Uterus (tissue), 4 donors: ENCODE measurements at places on chromosomes 1 and 21. TPM values are rescaled to one million over a fixed set of nuclear protein-coding genes. Genes with fewer than 3 reads are reported as not detected.

GRCh38 chr1:246226041-246226440 is 281.0 kb downstream of the SMYD3 start:
- no peak overlapping the region for H3K27ac ChIP-seq
- H3K4me1 ChIP-seq = no peaks in the 10 kb centered on the region
- DNase-seq = no peak

GRCh38 chr1:71372496-71372895 is 291.7 kb upstream of the ZRANB2 start:
- no peaks in the 10 kb centered on the region for H3K4me1 ChIP-seq
- H3K36me3 ChIP-seq = no peaks in the 10 kb centered on the region
- no peak for DNase-seq
- no peaks in the 10 kb centered on the region for H3K27me3 ChIP-seq
- H3K4me3 ChIP-seq = no peak overlapping the region

The MATN1 gene
- total RNA-seq = not detected

DNA sequence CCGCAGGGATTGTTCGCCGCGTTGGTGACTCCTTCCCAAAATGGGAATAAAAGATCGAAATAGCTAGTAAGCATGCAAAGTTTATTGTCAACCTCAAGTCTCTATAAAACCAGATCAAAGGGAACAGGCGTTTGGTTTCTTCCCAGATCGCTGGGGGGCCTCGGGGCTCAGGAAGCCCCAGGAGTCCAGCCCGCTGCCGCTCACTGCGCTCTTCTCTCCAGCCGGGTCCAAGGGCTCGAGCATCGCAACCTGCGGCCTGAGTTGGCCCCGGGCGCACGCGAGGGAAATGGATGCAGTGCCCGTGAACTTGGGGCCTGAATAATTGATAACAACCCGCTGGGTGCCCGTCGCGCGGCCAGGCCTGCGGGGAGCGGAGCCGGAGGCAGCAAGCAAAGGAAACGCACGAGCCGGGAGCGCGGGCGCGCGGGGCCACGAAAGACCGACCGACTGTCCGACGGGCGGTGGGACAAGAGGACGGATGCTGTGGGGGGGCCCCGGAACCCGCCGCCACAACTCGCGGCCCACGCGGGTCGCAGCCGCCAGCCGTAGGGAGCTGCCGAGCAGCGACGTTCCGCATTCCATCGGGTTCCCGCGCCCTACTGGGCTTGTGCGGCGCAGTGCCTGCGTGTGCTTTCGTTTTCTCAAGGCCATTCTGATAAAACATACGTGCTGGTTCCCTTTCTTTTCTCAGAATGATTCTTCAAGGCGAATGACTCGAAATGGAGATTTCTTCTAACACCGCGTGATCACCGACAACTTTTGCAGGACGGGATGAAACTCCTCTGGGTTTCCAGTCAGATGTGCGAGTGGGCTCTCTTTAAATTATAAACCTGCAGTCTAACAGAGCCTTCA is 14.0 kb upstream of the ALX3 start:
- peak; percentile 61 for DNase-seq
- no peaks in the 10 kb centered on the region for H3K36me3 ChIP-seq
- H3K27ac ChIP-seq = peak overlapping the region; percentile 90

DNA sequence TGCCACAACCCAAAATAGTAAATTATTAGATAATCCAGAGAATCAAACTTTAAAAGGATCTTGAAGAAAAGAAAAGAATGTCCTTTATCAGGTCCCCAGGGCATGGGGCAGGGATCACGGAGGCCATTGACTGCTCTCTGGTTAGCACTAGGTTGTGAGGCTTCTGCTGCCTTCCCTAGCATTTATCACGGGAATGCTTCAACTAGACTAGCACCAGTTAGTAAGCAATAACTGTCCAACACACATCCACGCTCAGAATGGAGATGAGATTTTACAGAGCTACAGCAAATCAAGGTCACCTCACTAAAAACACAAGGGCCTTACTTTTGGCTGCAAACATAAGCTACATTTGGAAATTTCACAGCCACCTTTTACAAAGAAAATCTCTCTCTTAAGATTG is 304.0 kb downstream of the NFIA start:
- no peaks in the 10 kb centered on the region for H3K27me3 ChIP-seq
- no peak for DNase-seq
- H3K36me3 ChIP-seq = no peaks in the 10 kb centered on the region
- no peak overlapping the region for H3K27ac ChIP-seq
- no peaks in the 10 kb centered on the region for H3K4me1 ChIP-seq

DNA sequence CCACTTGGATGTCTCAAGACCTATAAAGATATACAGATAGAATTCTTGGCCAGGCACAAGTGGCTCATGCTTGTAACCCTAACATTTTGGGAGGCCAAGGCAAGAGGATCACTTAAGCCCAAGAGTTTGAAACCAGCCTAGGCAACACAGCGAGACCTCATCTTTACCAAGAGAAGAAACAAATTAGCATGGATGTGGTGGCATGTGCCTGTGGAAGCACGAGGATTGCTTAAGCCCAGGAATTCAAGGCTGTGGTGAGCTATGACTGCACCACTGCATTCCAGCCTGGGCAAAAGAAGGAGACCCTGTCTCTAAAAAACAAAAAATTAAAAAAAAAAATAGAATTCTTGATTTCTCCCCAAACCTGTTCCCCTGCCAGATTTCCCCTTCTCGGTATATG is 8.3 kb downstream of the ASAP3 start:
- H3K27ac ChIP-seq = no peak overlapping the region
- peaks cover 3% of the 10 kb centered on the region for H3K4me1 ChIP-seq
- no peaks in the 10 kb centered on the region for H3K27me3 ChIP-seq
- DNase-seq = no peak
- H3K36me3 ChIP-seq = no peaks in the 10 kb centered on the region

The TMEM53 gene
- 1.5 TPM for total RNA-seq

The GIPC2 gene
- 5.6 TPM for total RNA-seq

The PTPN7 gene
- total RNA-seq = 1.8 TPM

DNA sequence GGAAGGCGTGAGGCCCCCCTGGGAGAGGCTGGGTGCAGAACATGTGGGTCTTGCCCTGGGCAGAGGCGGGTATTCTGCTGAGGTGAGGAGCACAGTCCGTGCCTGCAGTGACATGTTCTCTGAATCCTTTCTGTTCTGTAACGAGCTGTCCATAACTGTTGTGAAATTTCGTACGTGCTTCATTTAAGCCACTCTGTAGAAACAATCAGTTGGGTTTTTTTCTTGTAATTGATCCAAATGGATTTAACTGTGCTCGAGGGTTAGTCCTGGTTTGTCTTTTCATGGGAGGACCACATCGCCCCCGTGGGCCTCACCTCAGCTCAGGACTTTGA is 45.4 kb upstream of the DIP2A start:
- H3K36me3 ChIP-seq = no peaks in the 10 kb centered on the region
- no peak for DNase-seq
- no peak overlapping the region for H3K27ac ChIP-seq
- no peaks in the 10 kb centered on the region for H3K27me3 ChIP-seq
- no peak overlapping the region for H3K4me3 ChIP-seq

The TTC22 gene
- 5.3 TPM for total RNA-seq

DNA sequence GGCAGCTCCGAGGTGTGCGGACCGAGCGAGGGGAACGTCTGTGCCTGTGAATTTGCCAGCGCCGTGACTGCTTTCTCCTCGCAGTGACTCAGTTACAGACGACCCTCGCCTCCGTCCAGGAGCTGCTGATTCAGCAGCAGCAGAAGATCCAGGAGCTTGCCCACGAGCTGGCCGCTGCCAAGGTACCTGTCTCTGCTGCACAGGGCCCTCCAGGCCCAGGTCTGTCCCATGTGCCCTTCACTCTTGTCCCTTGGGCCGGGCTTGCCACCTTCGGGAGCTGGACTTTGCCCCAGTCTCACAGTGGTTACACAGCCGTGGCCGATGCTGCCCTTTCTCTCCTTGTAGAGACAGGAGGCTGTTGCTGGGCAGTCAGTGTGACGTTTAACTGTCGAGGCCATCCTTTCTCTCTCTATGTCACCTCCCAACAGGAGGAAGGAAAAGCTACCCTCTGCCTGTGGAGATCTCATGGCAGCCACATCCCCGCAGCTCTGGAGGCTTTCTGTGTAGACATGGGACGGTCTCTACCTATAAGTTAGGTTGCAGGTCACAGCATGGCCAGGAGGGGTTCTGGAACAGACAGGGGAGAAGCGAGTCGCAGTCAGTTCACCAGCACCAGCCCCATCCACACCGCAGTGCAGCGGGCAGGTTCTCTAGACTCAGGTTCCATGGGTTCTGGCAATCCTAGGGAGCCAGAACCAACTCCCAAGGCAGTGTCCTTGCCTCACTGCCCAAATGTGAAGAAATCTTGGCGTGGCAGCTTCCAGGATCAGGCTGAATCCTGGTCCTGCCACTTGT is 149.7 kb downstream of the PEX14 start:
- H3K4me1 ChIP-seq = no peaks in the 10 kb centered on the region
- no peaks in the 10 kb centered on the region for H3K27me3 ChIP-seq
- H3K27ac ChIP-seq = no peak overlapping the region
- H3K4me3 ChIP-seq = no peak overlapping the region
- no peaks in the 10 kb centered on the region for H3K36me3 ChIP-seq
